Activated CD4-positive, alpha-beta T cell treated with anti-CD3 and anti-CD28 coated beads, Interleukin-2, amount 50 U/mL, for 24 hours (primary cell): ENCODE measurements at places on chromosomes 3 and 15.

DNA sequence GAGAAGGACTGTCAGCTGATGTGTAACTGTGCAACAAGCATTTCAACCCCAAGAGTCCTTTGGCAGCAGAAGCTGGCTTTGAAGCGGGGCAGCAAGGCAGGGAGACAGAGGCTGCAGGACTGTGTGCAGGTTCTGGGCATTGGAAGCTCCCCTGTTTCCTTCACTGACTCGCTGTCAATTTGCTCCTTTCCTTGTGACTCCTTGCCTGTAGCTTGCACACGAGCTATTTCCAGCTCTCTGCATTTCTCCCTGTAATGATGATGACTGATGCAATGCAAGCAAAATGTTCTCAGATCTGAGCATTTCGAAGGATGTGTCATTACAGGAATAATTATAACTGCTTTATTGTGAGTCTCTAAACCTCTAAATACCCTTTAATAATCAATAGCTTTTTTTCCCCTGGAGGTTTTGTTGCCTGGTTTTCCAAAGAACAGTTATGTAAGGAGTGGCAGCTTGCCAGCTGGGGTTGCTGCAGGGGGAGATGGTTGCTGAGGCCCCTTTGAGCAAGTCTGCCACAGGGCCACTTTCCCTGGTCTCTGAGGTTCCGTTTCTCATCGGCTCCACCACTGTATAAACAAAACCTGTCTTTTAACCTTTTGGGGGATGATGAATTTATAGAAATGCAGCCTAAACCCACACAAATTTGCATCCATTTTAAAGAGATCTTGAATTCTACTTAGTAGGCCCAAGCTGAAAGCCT, 2.8 kb downstream of the APOD start:
- DNase-seq = no peak

GRCh38 chr3:123392871-123393620, 55.8 kb downstream of the ADCY5 start:
- no peak for DNase-seq

- DNase-seq = no peak
Observed at GRCh38 chr15:45095661-45096060, 18.3 kb downstream of the DUOX2 start.

- DNase-seq = no peak
Observed at GRCh38 chr3:123805504-123805903, 78.6 kb downstream of the MYLK start.

- DNase-seq = no peak
Observed at GRCh38 chr15:78085928-78086327, 6.4 kb upstream of the SH2D7 start.

- peak; percentile 66 for DNase-seq
Observed at GRCh38 chr3:8110966-8111798, 390.4 kb upstream of the LMCD1 start.

DNA sequence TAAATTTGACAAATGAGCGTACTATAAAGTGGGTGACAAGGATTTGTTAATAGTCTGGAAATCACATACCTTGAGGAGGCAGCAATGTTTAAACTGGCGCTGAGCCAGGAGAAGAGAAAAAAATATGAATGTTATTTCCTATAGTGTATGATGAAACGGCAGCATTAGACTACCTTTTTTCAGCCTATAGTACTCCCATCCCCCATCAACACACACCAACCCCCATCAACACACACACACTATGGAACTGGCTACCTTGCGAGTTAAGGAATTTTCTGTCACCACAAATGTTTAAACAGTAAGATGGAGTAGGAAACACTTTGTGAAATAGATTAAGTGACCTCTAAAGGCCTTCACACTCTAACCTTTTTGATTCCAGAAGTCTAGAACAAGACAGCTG, 46.8 kb upstream of the ZCWPW2 start:
- no peak for DNase-seq

- DNase-seq = no peak
Observed at GRCh38 chr3:12944849-12945248, 103.5 kb upstream of the RPL32 start.

- DNase-seq = no peak
Observed at GRCh38 chr15:51227940-51228732, 110.3 kb downstream of the CYP19A1 start.
